ENCODE measurements at places on chromosomes 5 and 9.

DNA sequence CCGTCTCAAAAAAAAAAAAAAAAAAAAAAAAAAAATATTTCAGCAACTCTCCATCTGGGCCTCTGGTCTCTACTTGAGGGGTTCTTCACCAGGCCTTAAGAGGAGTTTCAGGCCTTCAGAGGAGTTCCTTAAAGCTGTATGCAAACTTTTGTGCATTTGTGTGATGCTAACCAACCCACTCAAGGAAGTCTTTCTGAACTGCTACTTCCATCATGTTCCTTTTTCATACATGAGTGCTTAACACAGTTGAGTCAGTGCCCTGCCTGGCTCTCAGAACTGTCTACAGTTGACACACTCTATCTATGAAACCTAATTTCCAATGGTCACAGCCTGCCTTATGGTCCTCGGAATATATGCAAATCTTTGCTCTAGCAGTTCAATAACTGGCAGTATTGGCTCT is 146.5 kb downstream of the MEF2C start:
- no peak for DNase-seq

DNA sequence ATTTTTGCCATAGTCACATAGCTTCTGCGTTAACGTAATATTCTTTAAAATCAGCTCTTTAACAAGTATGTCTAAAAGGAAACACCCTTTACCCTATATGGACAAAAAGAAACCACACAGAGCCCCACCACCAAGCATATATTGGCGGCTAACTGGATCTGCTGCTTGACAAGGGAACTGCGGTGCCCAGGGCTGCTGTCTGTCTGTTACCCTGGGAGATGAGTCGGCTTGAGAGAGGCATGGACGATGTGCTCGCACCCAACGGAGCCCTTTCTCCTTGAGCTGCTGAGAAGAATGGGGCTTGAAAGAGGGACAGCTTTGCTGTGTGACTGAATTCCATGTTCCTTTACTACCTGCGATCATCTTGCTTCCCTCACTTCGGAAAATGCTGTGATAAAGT is 158.6 kb upstream of the SHB start:
- no peak for DNase-seq

DNA sequence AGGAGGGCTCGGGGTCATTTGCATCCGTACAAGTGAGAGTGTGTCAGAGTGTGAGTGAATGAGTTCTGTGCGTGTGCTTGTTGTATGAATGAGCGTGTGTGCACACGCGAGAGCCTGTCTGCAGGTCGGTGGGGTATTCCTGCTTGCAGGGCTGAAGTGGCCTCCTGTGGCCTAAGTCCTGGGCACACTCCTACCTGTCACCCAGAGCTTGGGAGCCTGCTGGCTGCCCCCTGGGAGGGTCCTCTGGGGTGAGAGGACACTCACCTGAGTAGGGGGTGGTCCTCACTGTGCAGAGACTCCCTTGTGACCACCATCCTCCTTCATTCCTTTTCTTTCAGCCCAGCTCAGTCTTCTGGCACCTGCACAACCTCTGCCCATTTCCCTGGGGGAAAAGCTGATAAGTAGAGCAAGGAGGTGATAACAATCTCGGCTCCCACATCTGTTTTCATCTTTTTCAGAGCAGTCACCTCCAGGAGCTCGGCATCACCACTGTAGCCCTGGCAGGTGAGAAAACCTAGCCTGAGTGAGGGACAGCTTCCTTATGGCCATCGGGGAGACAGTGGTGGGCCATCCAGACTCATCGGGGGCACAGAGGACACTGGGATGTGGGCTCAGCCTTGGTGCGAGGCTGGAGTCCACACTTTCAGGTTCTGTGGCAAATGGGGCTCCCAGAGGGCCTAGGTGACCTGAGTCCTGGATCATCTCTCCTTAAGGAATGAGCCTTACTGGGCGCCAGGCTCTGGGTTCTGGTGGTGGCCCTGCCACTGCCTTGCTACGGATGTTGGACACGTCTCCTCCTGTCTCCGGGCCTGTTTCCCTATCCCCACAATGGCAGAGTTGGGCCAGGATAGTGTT is 38.7 kb upstream of the SYNPO start:
- no peak for DNase-seq

DNA sequence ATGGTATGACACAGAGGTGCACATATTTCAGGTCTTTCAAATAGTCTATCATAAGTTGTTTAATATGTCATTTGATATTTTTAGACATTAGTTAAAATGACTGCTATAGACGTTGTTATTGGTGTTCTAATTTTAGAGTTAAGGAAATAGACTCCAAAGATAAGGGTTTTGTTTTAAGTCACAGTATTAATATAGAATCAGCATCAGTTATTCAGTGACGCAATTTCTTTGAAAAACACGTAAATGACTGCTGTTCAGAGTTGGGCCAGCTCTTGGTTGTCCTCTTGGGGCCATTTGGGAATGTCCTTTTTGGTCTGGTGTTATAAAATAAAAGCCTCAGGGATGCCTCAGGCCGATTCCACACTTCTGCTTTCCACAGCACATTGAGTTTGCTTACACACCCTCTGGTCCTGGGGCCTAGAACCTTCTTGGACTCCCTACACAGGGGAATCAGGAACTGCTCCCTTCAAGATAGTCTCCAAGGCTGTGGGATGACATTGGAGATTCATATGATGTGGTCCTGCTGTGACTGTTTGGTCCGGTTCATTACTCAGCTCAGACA is 14.3 kb downstream of the OTULIN start:
- no peak for DNase-seq

DNA sequence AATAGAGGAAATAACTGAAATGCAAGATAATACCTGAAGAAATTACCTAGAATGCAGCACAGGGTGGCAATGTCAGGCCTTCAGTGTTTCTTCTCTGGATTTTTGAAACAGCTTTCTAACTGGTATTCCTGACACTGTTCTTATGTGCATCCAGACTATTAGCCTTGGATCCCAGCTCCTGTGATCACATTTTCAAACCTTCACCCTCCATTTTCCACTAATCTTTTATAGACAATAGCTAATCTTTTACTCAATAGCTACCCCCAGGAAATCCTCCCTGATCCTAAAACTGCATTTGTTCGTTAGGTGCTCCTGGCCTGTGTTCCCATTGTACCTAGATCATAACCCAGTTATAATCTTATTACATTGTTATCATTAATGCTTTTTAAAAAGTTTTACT is 101.5 kb upstream of the DHFR start:
- DNase-seq, result no peak

DNA sequence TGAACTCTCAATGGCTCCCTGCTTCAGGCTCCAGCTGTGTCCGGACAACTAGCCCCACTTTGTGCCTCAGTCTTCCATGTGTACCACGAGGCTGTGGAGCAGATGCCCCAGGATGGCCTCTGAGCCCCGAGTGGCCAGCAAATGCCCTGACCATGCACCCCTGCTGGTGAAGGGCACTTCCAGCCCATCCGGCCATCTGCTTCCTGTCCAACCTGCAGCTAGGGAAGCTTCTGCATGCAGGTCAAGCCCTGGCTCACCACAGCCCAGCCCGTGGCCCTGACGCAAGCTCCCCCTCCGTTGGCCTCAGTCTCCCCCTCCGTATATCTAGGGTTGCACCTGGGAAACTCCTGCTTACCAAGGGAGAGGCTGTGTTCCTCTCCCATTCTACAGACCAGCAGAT is 4.8 kb downstream of the NINJ1 start:
- no peak for DNase-seq

- DNase-seq, result no peak
These were observed 22.8 kb upstream of the NDST1 start for GRCh38 chr5:150484964-150485692.

GRCh38 chr9:130359819-130360218 is 84.9 kb upstream of the ASS1 start:
- DNase-seq, result no peak

- no peak for DNase-seq
These were observed 23.4 kb downstream of the PAM start for GRCh38 chr5:102778478-102778877.

- no peak for DNase-seq
These were observed 599.9 kb downstream of the CSNK1G3 start for GRCh38 chr5:124111886-124112285.

DNA sequence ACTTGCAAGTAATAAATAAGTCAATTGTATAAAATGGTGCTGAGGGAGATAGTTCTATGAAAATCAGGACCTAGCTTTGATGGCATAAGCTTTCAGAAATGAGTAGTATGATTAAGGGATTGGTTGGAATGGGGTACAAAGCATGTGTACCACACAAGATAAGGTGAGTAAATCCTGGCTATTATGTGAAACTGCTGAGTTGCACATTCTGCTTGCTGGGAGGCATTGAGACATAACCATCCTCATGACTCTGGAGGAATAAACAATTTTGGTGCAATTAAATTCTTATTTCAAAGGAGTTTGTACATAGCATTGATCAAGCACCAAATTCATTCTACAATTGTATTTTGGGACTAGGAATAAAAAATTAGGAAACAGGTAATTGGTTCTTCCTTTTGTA is 755.2 kb upstream of the ACO1 start:
- DNase-seq, result no peak

GRCh38 chr5:59569608-59570334 is 323.8 kb downstream of the PDE4D start:
- no peak for DNase-seq

GRCh38 chr5:7795306-7795705 is 55.6 kb downstream of the CFAP90 start:
- DNase-seq, result no peak

DNA sequence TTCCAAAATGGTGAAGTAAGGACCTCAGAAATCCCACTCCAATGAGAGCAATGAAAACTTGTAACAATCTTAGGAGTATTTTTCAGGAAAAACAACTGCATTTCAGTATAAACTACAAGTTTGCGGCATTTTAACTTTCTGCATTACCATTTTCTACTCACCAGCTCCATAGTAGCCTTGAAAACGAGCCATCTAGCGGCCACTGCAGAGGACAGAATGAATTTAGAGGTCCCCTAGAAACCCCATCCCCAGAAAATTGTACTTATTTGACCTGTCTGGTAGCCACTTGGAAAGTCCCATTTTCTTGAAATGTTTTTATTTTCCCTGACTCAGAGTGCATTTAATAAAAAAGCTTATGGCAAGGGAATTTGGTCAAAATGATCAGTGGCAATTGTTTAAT is 205.4 kb upstream of the ITGA1 start:
- no peak for DNase-seq

GRCh38 chr5:73136055-73136562 is 15.7 kb downstream of the TMEM171 start:
- no peak for DNase-seq

DNA sequence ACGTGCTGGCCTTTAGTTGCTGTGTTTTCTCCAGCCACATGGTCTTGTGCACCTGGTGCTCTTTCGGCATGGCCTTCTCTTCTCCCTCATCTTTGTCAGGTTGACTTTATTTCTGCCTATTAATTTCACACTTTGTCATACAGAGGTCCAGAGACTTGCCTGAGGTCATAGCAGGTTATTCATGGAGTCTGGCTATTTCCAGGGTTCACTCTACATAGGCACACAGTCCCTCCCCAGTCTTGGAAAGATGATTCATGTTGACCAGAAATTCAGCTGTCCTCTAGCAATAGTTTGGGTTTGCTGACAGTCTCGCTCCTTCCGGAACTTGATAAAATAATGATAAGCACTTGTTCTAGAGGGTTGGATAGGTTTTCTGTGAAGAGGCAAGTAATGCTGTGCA is 81.6 kb downstream of the ARHGAP26 start:
- DNase-seq, result no peak
